OCI-LY7 (cell line): ENCODE measurements at places on chromosomes 7 and 10. TPM values are rescaled to one million over a fixed set of nuclear protein-coding genes. Genes with fewer than 3 reads are reported as not detected.

Gene POLR2J2
- total RNA-seq, result 11.8 and 16.2 TPM in 2 replicates

Gene MET
- not detected in 2 replicates for total RNA-seq

Gene CYP2E1
- total RNA-seq, result 1.7 and 2.4 TPM in 2 replicates

Gene STRIP2
- total RNA-seq, result 4.2 and 4.3 TPM in 2 replicates

Gene ASZ1
- not detected in 2 replicates for total RNA-seq

Gene GIMAP4
- not detected in 2 replicates for total RNA-seq

Gene KEL
- 1.9 and 2.2 TPM in 2 replicates for total RNA-seq

Gene ZYX
- total RNA-seq, result 2.8 and 4.2 TPM in 2 replicates

Gene SEMA3D
- total RNA-seq, result not detected in 2 replicates

DNA sequence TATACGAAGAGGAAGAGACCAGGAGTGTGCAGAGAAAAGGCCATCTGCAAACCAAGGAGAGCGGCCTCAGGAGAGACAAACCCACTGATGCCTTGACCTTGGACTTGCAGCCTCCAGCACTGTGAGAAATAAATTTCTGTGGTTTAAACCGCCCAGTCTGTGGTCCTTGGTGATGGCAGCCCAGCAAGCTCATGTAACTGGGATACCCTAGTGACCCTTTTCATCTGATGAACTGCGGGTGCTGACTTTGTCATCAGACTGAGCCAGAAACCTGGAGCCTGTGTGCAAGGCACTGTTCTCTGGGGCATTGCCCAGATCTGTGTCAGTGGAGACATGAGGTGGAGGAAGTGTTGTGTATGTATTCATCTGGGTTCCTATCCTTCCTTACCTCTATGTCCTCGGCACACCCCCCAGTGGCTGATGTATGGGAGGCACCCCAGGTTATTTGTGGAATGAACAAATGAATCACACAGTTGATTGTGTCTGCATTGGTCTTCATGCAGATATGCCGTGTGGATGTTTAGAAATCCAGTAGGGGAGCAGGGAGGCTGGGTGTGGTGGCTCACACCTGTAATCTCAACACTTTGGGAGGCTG is 64.5 kb upstream of the BTBD16 start:
- DNase-seq, result no peak

DNA sequence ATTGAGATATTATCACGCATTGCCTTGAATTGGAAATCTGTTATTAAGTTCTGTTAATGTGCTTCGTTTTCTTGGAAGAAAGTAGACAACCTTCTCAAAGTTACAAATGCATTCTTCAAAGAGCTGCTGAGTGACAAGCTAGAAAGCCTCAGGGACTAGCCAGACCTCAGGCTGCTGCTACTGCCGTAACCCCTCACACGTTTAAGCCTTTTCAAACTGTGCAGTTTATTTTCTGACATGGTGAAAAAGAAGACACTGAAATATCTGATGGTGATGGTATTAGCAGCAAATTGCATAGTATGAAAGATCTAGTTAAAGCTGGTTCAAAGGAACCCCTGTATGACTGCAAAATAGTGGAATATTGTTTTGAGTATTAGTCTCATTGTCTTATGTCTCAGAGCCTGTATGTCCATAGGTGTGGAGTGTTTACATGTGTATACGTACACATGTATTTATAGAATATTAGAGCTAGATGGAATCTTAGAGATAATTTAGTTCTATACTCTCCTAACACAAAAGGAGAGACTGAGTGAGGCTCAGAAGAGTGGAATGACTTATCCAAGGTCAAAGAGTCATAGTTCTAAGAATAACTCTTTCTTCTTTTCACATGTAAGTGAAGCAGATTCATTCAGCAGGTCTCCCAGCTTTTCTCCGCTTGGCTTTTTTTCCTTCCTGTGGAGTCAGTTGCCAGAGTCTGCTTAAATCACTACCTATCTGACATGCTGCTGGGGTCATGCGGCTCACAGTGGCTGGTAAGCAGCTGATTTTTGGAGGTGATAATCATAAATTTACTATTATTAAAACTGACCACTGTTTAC is 431.9 kb downstream of the PLXDC2 start:
- no peak for DNase-seq

DNA sequence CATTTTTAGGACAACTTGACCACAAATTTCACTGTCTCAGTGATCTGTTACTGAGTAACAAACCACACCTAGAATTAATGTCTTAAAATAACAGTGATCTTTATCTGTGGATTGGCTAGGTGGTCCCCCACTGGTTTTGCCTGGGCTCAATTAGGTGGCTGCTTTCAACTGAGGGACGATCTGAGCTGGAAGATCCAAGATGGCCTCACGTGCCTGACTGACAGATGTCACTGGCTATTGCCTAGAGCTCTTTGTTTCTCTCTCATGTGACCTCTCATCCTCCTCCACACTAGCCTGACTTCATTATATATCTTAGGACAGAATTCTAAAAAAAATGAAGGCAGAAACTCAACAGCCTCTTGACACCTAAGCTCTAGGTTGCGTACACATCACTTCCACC is 59.7 kb downstream of the HACD1 start:
- no peak for DNase-seq

- no peak for DNase-seq
Measured at GRCh38 chr10:48691812-48692528, 7.3 kb downstream of the WDFY4 start.

DNA sequence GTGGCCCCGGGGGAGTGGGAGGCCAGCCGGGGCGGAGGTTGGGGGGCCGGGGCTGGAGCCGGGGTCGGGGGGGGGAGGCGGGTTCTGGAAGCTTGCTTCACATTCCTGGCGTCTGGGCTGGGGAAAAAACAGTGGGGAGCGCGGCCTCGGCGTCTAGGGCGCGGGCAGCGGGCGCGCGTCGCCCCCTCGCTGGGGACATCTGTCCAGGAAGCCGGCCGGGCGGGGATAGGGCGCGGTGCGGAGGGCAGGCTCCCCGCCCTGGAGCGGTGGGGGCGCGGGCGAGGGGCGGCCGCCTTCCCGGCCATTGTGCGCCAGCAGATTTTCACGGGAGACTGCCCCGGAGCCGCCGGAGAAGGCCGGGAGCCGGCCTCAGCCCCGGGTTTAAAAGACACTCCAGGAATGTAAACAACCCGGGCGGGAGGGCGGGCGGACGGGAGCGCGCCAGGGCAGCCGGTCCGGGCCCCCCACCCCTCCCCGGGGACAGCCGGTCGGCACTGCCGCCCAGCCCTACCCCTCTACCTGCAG is 1.4 kb downstream of the ZMIZ1 start:
- DNase-seq, result no peak

GRCh38 chr7:517774-518629 is 1.6 kb downstream of the PDGFA start:
- DNase-seq, result no peak

- DNase-seq, result no peak
Measured at GRCh38 chr7:77395626-77396025, 20.5 kb downstream of the GSAP start.
